Amygdala (tissue), 56 donors: ENCODE measurements at places on chromosomes 5 and 9.

- DNase-seq, result no peak
Measured at GRCh38 chr5:76901522-76901921, 51.3 kb upstream of the CRHBP start.

- no peak for DNase-seq
Measured at GRCh38 chr5:133265720-133266526, 214.1 kb downstream of the HSPA4 start.

GRCh38 chr9:108119530-108120113 lies 630.1 kb upstream of the KLF4 start:
- no peak for DNase-seq

- DNase-seq, result no peak
Measured at GRCh38 chr9:69976152-69976551, 67.5 kb upstream of the MAMDC2 start.

GRCh38 chr5:111238431-111239225 lies 14.4 kb downstream of the CAMK4 start:
- no peak for DNase-seq

DNA sequence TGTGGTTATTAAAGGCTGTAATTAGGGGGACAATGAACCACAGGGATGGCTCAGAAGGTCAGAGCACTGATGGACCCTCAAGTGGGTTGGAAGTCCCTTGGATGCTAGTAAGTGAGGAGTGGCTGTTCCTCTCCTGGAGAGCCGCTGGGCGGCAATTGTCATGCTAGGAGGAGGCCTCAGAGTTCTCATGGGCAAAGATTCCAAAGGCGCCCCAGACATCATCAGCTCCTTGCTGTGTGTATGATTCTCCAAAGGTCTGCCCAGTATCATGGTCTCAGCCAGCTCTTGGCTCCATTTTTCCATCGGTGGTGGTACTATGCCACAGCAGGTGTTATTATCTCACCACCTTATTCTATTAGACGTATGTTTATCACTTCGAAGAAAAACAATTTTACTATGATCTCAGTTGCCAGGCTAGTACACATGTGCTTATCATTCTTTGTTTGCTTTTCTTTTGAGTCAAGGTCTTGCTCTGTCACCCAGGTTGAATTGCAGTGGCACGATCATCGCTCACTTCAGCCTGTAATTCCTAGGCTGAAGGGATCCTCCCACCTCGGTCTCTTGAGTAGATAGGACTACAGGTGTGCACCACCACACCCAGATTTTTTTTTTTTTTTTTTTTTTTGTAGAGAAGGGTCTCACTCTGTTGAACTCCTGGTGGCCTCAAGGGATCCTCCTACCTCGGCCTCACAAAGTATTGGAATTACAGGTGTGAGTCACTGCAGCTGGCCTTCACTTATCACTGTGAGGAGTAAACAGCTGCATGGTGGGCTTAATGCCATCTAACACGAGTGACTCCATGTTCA lies 46.8 kb downstream of the EXOSC2 start:
- DNase-seq, result no peak

- no peak for DNase-seq
Measured at GRCh38 chr5:159936686-159937329, 20.5 kb downstream of the ADRA1B start.

DNA sequence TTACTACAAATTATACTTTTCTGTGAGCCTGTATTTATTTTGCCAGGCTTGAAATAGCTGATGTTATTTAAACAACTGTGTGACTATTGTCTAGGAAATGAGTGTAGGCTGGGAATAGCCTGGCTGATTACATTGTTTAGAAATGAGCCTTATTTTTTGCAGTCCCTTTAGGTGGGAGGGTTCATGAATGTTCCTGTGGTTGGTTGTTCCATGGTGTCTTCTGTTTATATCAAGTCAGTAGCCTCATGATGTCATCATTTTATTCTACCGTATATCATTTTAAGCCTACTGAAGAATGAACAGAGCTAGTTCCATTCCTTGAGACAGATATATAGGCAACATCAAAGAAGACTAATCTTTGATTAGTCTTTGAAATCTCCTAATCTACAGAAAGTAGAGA lies 53.1 kb downstream of the MAP1B start:
- no peak for DNase-seq

DNA sequence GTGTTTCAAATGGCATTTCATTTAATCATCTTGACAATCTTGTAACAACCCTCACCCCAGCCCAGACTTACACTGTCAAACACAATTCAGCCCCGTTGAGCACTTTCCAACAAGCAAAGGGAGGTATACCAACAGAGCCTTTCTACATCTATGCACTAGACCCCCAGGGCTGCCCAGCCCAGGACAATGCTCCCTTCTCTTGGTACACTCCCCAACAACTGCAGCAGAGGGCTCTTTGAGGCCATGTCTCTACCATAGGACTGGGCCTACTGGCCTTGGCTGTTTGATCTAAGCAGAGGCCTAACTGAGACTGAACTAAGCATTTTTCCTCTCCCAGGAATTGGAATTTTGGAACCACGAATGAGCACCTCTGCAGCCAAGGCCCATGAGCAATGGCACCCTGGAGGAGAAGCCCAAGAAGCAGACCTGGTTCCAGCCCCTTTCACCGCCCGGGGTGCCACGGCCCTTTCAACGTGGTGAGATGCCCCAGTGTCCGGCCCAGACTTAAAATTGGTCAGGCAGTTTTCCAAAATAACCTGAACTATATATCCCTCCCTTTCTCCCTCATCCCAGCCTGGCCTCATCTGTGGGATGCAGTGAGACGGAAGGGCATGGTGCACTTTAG lies 43.6 kb downstream of the B4GALT1 start:
- DNase-seq, result no peak

DNA sequence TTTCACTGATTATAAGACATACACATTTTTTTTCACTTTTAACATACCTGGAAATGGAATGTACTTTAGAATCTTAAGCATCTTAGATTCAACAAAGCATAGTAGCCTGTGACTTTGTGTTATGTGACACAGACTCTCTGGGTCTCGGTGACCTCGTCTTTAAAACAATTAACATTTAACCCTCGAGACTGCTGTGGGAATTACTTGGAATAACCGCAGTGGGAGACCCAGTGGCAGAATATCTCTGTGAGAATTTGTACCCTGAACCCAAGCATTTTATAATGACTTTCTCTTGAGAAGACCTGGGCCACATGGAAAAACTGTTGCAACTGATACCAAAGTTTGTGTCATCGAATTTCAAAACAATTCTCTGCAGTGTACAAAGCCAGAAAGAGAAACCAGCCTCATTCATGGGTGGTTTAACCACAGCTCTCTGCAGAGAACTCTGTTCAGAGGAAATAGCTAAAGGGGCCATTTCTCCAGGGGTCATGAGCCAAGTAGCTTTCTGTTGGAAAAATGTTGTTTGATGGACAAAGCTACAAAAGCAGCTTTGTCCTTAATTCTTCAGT lies 10.0 kb upstream of the RETREG1 start:
- DNase-seq, result no peak

GRCh38 chr9:101054657-101055056 lies 26.1 kb downstream of the PLPPR1 start:
- no peak for DNase-seq

- no peak for DNase-seq
Measured at GRCh38 chr9:33750307-33750838, 45.0 kb upstream of the PRSS3 start.

GRCh38 chr5:88997937-88998336 lies 115.0 kb upstream of the MEF2C start:
- DNase-seq, result no peak

DNA sequence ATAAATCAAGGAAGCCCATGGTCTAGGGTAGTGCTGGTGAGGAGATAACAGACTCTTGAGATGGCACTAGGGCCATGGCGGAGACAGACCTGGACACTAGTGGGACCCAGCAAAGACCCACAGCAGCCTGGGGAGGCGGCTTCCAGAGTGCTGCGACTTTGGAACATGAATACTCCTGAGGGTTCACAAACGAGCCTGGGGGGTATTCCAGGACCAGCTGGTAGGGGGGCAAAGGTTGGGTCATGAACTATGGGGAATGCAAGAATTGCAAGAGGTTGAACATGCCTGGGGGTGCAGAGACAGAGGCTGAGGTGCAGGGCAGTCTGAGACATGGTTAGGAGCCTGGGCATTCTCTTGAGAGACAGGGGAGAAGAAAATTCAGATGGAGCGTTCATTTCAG lies 43.8 kb upstream of the SPTLC1 start:
- no peak for DNase-seq

DNA sequence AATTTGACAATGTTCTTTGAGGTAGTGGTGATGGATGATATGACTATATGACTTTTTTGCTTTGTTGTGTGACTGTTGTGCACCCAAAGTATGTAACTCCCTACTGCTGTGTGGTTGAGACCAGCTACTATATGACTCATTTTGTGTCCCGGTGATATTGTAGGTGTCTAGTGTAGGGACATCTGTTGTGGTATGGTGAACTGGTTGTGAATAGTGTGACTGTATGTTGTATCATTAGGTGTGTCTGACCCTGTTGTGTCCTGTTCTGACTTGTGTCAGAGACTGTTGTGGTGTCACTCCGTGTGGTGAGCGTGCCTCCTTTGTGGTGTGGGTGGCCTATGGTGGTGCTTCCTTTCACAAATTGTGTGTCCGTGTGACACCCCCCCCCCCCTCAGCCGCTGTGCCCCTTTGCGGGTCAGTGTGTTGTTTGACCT lies 11.2 kb upstream of the CXXC5 start:
- no peak for DNase-seq

DNA sequence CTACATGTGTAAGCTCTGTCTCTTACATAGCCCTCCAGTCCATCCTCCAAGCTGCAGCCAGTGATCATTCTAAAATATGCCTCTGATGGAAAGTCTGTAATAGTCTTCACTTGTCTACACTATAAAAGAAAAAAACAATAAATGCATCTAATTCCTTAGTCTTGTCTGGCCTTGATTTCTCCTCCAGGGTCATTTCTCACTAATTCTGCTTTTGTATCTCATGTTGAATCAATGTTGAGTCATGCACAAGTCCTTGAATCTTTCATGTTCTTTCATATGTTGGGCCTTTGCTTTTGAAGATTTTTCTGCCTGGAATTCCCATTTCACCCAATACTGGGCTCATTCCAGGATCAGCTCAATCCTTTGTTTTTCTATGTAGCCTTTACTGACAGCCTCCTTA lies 121.1 kb upstream of the TRIM32 start:
- DNase-seq, result no peak

- DNase-seq, result no peak
Measured at GRCh38 chr5:93915142-93915553, 173.7 kb upstream of the POU5F2 start.

GRCh38 chr5:172374783-172375182 lies 79.5 kb downstream of the SH3PXD2B start:
- no peak for DNase-seq

GRCh38 chr9:122477346-122477745 lies 380 bp downstream of the OR1J1 start:
- no peak for DNase-seq

DNA sequence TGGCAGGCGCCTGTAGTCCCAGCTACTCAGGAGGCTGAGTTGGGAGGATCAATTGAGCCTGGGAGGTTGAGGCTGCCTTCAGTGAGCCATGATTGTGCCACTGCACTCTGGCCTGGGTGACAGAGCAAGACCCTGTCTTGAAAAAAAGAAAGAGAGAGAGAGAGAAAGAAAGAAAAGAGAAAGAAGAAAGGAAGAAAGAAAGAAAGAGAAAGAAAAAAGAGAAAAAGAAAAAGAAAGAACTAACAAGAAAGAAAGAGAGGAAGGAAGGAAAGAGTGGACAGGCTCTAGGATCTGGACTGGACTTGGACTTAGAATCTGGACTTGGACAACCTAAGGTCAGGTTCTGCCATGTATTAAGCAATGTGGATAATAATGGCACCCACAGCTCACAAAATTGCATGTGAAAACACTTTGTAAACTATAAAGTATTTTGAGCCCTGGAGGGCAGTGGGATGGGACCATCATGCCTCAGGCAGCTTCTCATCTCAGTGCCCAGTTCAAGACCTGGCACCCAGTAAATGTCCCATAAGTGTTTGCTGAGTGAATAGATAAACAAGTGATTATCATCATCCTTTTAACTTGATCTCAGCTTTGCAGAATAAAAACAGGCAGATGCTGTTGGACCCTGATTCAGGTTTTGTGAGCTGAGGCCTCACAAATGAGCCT lies 12.8 kb upstream of the PHF19 start:
- no peak for DNase-seq

GRCh38 chr9:136844761-136845464 lies 2.6 kb downstream of the AJM1 start:
- DNase-seq, result no peak

GRCh38 chr5:392431-392988 lies 50.5 kb upstream of the EXOC3 start:
- no peak for DNase-seq

GRCh38 chr5:172144291-172144815 lies 43.7 kb downstream of the STK10 start:
- DNase-seq, result peak; percentile 40

DNA sequence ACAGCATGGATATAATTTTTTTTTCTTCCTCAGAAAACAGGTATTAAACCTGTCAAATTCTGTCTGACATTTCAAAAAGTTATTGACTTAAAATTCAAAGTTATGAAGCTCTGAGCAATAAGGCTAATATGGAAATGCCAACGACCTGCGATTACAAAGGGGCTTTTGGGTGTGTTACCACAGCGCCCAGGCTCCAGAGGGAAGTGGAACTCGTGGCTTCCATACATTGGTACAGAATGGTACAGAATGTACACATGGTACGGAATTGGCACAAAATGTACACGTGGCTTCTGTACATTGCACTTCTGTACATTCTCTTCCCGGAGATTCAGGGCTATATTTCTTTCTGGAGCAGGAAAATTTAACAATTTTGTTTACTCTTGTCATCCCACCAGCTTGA lies 225.1 kb upstream of the TBCA start:
- no peak for DNase-seq

- peak; percentile 47 for DNase-seq
Measured at GRCh38 chr9:127589955-127590370, 22.1 kb upstream of the STXBP1 start.

GRCh38 chr9:84163052-84163650 lies 177.4 kb downstream of the SLC28A3 start:
- no peak for DNase-seq

GRCh38 chr9:69937833-69938535 lies 105.7 kb upstream of the MAMDC2 start:
- no peak for DNase-seq

- DNase-seq, result no peak
Measured at GRCh38 chr5:43227655-43228054, 35.6 kb downstream of the NIM1K start.

GRCh38 chr9:135562235-135562745 lies 734 bp downstream of the PAEP start:
- no peak for DNase-seq

DNA sequence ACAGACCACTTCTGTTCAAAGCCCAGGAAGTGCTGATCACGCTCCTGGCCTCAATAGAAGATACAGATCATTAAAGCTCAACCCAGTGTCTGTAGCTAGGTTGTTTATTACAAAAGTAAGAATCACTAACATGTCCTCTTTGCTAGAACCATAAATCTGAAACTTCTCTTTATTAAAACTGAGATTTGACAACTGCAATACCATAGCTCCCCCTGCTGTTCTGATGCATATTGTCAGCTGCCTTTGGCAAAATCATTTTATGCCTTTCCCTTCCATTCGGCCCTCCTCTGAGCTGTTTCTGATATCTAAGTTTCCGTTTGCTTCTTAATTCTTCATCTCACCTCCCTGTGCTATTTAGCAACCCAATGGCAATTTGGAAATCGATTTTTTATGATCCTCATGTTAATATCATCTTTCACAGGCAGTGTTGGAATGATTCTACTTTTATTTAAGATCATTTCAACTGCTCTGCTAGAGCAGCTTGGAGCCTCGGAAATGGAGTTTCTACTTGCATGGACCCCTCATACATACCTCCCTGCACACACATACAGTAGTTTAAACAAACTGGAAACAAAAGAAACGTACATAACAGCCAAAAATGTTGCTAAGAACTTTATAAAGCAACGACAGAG lies 998.8 kb downstream of the MAT2B start:
- no peak for DNase-seq

GRCh38 chr9:72773570-72773969 lies 179.3 kb downstream of the ALDH1A1 start:
- no peak for DNase-seq
